Esophagus squamous epithelium (tissue), 5 donors: ENCODE measurements at places on chromosomes 6 and 20.

DNA sequence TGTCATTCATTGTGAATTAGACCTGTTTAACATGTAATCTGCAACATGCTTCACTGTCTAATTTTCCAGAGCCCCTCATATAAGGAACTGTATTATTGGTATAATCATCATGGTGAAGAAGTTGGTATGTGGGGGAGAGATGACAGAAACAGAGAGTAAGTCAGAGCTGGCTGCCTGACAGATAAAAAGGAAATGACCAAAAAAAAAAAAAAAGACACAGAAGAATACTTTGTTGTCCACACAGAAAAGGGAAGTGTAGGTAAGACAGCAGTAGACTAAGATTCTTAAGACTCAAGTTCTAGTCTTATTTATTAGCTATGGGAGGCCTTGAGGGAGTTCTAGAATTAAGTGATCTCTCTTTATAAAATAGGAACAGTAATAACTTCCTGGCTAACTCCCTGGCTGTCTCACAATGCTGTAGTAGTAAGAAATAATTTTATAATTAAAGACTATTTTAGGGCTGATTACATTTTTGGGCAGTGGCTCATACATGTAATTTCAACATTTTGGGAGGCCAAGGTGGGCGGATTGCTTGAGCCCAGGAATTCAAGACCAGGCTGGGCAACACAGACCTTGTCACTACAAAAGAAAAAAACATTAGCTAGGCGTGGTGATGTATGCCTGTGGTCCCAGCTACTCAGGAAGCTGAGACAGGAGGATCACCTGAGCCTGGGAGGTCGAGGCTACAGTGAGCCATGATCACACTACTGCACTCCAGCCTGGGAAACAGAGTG lies 102.5 kb downstream of the PRL start:
- no peak overlapping the region for H3K27ac ChIP-seq
- H3K4me3 ChIP-seq = no peak overlapping the region
- H3K27me3 ChIP-seq = no peaks in the 10 kb centered on the region

GRCh38 chr6:149752600-149753373 lies 3.2 kb downstream of the PCMT1 start:
- peaks cover 7% of the 10 kb centered on the region for H3K36me3 ChIP-seq
- H3K4me1 ChIP-seq = peaks cover 68% of the 10 kb centered on the region
- H3K4me3 ChIP-seq = no peak overlapping the region
- no peaks in the 10 kb centered on the region for H3K27me3 ChIP-seq
- no peak for DNase-seq

DNA sequence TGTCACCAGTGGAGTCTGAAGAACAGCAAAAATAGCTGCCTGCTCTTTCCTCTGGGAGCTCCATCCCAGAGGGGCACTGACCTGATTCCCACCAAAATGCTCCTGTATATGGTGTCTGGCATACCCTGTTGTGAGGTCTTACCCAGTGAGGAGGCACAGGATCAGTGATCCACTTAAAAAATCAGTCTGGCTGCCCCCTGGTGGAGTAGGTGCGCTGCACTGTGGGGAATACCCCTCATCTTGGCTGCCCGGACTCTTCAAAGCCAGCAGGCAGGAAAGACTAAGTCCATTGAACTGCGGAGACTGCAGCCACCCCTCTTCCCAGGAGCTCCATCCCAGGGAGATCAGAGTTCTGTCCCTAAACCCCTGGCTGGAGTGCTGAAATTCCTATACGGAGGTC lies 230.9 kb upstream of the HTR1E start:
- no peaks in the 10 kb centered on the region for H3K27me3 ChIP-seq
- H3K4me3 ChIP-seq = no peak overlapping the region
- H3K4me1 ChIP-seq = no peaks in the 10 kb centered on the region
- no peak overlapping the region for H3K27ac ChIP-seq
- H3K36me3 ChIP-seq = no peaks in the 10 kb centered on the region
- no peak for DNase-seq

- H3K36me3 ChIP-seq = peaks cover 4% of the 10 kb centered on the region
- peak overlapping the region; percentile 58 for H3K4me3 ChIP-seq
- H3K27ac ChIP-seq = peak overlapping the region; percentile 71
- no peaks in the 10 kb centered on the region for H3K27me3 ChIP-seq
- peaks cover 40% of the 10 kb centered on the region for H3K4me1 ChIP-seq
- no peak for DNase-seq
Measured at GRCh38 chr6:31158863-31159855, 770 bp downstream of the TCF19 start.

GRCh38 chr20:25283221-25283951 lies 35.5 kb downstream of the PYGB start:
- H3K27ac ChIP-seq = no peak overlapping the region
- H3K27me3 ChIP-seq = no peaks in the 10 kb centered on the region
- peaks cover 7% of the 10 kb centered on the region for H3K4me1 ChIP-seq
- no peak overlapping the region for H3K4me3 ChIP-seq

DNA sequence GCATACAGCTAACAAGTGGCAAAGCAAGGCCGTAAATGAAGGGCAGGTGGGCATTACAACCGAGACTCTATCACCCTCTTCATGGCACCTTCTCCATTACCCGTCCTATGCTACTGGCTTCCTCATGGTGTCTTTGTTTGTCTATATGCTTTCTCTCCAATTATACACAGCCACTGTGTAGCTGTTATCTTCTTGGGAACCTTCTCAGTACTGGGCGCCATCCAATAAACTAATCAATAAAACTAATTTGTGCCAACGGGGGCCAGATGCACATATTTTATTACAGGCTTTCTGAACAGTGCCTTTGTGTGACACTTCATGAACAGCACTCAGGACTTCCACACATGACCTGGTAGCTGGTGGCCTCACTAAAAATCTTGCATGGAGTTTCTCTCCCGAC lies 149.8 kb upstream of the PCSK2 start:
- H3K4me3 ChIP-seq = no peak overlapping the region
- no peaks in the 10 kb centered on the region for H3K36me3 ChIP-seq
- H3K4me1 ChIP-seq = no peaks in the 10 kb centered on the region
- no peaks in the 10 kb centered on the region for H3K27me3 ChIP-seq
- no peak for DNase-seq

- no peaks in the 10 kb centered on the region for H3K27me3 ChIP-seq
- H3K4me3 ChIP-seq = no peak overlapping the region
- H3K4me1 ChIP-seq = no peaks in the 10 kb centered on the region
- no peak for DNase-seq
Measured at GRCh38 chr6:51927450-51927849, 160.0 kb downstream of the PKHD1 start.

DNA sequence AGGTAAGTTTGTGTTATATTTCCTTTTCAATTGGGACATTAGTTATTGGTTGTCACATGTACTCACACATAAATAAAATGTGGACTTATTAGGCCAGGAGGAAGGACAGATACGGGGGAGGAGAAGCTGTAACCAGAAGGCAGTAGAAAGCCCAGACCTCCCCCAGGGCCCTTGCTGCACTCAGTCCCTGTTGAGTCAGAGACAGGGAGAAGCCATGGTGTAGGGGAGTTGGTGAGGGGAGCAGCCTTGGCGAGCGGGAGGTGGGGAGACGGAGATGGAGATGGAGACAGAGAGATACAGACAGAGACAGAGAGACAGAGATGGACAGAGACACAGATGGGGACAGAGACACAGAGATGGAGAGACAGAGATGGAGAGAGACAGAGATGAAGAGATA lies 263.2 kb downstream of the DLL1 start:
- H3K27ac ChIP-seq = no peak overlapping the region
- H3K4me3 ChIP-seq = no peak overlapping the region
- DNase-seq = no peak
- H3K27me3 ChIP-seq = no peaks in the 10 kb centered on the region
